ENCODE measurements at places on chromosomes 1 and 21. TPM values are rescaled to one million over a fixed set of nuclear protein-coding genes. Genes with fewer than 3 reads are reported as not detected.

SLC27A3 gene
- 6.9 TPM for total RNA-seq

MYOG gene
- total RNA-seq: not detected

ADAM30 gene
- under 0.01 TPM for total RNA-seq

KRTAP7-1 gene
- total RNA-seq: not detected

PSRC1 gene
- 23.3 TPM for total RNA-seq

NTRK1 gene
- total RNA-seq: not detected

TP53BP2 gene
- total RNA-seq: 32.2 TPM

PTAFR gene
- total RNA-seq: under 0.01 TPM

BARHL2 gene
- not detected for total RNA-seq

DOP1B gene
- total RNA-seq: 11.7 TPM

GPR37L1 gene
- under 0.01 TPM for total RNA-seq

SPRR2G gene
- not detected for total RNA-seq

NPHP4 gene
- total RNA-seq: 6.5 TPM

CAPZA1 gene
- 180 TPM for total RNA-seq

ANKRD45 gene
- 0.43 TPM for total RNA-seq

USP33 gene
- 120 TPM for total RNA-seq

SCAF4 gene
- total RNA-seq: 9.0 TPM

MAP10 gene
- total RNA-seq: 2.2 TPM
